ENCODE measurements at places on chromosomes 12 and 14. TPM values are rescaled to one million over a fixed set of nuclear protein-coding genes. Genes with fewer than 3 reads are reported as not detected.

DNA sequence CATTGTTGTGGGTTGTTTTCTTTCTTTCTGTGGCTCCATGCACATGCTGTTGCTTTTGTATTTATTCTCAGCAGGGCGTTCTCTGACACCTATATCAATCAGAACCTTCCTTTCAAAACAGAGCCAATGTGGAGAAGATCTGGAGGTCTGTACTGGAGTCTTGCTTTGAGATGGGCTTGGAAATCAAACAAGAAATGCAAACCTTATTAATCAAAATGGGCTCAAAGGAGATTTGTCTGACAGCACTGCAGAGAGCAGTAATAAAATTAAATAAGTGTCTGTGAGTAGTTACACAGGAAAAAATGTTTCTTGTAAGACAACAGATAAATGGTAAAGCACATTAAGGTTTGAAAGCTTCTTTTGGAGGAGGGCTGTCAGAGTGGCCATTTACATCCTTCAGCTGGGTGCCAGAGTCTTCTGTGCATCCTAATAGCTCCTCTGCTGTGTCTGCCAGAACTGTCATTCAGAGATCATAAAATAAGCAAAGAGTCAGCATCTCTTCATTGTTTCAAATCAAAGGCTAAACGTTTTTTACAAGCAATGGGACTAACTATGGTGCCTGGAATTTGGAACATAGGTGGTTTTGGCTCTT is 414.3 kb downstream of the NAV3 start:
- no peak for DNase-seq
- no peak overlapping the region for H3K27ac ChIP-seq

Gene CACNA1C
- 0.21 TPM for total RNA-seq

DNA sequence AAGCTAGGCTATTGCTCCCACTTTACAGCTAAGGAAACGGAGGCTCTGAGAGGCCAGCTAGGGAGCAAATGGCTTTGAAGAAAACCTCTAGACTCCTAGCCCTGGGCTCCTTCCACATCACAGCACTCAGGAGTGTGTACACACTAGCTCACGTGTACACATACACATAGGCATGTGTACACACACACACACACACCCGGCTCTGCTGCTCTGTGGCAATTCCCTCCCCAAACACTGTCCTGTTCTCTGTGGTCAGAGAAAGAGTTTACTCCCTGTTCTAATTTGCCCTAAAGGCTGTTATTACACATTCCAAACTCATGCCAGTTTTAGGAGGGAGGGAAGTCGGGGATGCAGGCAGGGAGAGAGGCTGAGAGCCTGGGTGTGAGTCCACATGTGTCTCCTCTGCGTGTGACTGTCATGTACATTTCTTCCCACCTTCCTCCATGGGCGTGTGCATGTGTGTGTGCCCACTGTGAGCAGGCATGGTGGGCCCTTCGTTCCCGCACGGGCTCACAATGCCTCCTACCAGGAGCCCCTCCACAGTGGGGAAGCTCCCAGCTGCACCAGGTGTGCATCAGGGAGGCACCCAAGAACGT is 14.2 kb downstream of the TRPV4 start:
- H3K27ac ChIP-seq: no peak overlapping the region
- no peaks in the 10 kb centered on the region for H3K27me3 ChIP-seq
- H3K4me1 ChIP-seq: no peaks in the 10 kb centered on the region
- no peak overlapping the region for H3K4me3 ChIP-seq
- H3K36me3 ChIP-seq: no peaks in the 10 kb centered on the region
- no peak for DNase-seq

DNA sequence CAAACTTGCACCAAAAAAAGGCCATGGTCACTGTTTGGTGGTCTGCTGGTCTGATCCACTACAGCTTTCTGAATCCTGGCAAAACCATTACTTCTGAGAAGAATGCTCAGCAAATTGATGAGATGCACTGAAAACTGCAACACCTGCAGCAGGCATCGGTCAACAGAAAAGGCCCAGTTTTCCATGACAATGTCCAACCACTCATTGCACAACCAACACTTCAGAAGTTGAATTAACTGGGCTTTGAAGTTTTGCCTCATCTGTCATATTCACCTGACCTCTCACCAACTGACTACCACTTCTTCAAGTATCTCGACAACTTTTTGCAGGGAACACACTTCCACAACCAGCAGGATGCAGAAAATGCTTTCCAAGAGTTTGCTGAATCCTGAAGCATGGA is 7.0 kb upstream of the DHRS2 start:
- H3K36me3 ChIP-seq: peaks cover 5% of the 10 kb centered on the region
- no peak overlapping the region for H3K4me3 ChIP-seq
- H3K4me1 ChIP-seq: peaks cover 9% of the 10 kb centered on the region
- no peak overlapping the region for H3K27ac ChIP-seq

Gene STYK1
- total RNA-seq: 1.6 TPM

Gene PSMB11
- total RNA-seq: not detected
